Activated T-helper 1 cell treated with Interleukin-2 at 50 U/mL for 16 hours (primary cell): ENCODE measurements at places on chromosomes 1 and 21.

GRCh38 chr1:198465201-198466144, 75.0 kb downstream of the ATP6V1G3 start:
- no peak for DNase-seq

- no peak for DNase-seq
These were observed 170.7 kb downstream of the PSMG1 start for GRCh38 chr21:39012326-39013230.

DNA sequence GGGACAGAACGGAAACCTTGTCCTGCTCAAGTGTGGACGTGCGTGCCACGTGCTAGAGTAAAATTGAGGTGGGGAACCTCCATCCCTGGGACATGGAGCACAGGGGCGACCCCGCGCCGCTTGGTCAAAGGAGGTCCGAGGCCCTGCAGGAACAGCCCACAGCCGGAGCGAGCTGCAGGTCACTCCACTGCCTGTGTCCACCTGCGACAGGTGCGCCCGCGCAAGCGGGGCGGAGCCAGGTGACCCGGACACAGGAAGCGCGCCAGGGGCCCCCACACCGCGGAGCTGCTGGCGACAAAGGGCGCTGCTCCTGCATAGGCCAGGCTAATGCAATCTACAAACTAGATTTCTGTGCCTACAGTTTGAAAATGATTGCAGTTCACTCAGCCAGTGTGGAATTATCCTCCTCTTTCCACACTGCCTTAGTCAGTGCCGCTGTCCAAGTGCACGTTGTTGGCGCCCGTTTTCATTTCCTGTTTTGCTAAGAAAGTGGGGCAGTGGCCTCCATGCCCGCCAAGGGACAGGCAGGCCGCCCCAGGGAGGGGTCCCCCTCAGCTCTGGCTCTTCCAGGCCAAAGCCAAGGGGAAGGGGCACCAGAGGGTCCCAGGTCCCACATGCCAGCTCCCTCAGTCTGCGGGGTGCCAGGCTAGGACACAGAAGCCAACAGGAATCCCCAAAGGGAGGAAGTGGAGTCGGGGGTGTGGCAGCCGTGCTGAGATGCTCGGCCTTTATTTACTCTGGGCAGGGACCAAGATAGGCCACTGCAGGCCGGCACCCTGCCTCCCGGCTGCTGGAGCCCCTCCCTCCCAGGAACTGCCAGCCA, 4.3 kb upstream of the NADK start:
- DNase-seq = no peak

GRCh38 chr21:24759348-24760075, 847.8 kb downstream of the MRPL39 start:
- DNase-seq = no peak

GRCh38 chr21:34968414-34969333, 80.4 kb downstream of the RUNX1 start:
- DNase-seq = no peak

- DNase-seq = no peak
These were observed 30.6 kb downstream of the WLS start for GRCh38 chr1:68201546-68202238.

DNA sequence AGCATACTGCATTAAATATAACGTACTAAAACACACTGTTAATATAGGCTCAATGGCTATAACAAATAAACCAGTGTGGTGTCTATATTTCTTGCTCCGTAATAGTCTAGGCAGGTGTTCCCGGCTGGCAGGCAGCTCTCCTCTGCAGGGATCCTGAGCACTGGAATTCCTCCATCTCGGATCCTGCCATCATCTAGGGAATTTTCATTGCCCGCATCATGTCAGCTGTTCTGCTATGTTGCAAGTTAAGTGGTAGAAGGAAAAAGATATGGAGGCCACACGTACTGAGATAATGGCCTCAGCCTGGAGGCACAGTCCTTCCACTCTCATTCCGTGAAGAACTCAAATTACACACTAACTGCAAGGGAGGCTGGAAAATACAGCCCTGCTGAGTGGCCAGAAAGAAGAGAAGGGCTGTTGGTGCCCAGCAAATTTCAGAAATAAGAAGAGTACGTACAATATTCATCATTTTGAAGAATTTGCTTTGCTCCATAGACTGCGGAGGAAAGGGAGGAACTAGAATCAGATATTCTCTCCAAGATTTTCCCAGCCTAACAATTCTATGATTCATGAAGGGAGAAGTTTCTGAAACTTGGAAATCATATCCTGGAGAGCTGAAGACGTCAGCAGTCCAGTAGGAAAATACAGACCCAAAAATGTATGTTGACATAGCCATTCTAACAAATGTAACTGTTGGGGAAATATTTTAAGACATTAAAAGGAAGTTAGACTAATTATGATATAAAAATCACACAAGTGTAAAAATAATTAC, 263.3 kb downstream of the MRPL39 start:
- DNase-seq = no peak

DNA sequence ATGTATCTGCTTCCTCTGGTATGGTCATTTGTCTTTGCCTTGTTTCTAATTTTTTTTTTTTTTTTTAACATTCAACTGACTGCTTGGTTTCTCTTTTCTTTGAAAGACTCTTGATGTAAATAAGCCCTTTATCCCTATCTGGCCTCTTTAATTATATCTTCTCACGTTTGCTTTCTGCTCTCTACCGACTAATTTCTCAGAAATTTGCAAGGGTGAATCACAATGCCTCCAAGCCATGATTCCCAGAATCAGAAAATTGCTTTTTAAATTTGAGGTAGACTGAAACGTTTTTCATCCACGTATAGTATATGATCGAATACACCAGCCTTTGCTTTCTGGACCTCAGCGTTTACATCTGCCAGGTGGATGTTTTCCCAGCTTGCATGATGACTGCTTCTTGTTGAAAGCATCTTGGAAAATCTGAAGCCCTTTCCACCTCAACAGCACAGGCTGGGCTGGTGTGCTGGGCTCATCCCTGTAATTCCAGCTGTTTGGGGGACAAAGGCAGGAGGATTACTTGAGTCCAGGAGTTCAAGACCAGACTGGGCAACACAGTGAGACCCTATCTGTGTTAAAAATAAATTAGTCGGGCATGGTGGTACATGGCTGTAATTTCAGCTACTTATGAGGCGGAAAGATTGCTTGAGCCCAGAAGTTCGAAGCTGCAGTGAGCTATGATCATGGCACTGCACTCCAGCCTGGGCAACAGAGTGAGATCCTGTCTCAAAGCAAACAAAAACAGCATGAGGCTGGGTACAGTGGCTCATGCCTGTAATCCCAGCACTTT, 35.0 kb upstream of the GPR137B start:
- DNase-seq = no peak

- DNase-seq = no peak
These were observed 676 bp downstream of the MORC3 start for GRCh38 chr21:36320421-36321324.

DNA sequence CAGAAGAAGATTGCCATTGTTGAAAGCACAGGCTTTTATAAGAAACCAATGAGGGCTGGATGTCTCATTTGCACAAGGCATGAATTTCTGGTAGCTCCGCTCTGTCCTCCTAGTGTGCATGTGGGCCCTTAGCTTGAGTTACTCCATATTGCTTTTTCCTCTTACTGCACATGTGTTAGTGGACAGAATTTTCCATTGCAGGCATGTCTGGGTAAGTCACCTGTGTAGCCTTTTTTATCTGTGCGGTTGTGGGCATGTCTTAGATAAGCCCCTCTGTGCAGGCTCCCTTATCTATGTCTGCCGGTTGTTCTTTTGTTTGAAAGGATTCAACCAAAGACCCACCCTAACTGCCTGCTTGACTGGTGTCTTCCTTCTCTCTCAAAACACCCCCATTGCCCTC, 7.2 kb upstream of the CLCA1 start:
- DNase-seq = no peak

- no peak for DNase-seq
These were observed 1327.9 kb downstream of the BRINP3 start for GRCh38 chr1:189149547-189150375.

DNA sequence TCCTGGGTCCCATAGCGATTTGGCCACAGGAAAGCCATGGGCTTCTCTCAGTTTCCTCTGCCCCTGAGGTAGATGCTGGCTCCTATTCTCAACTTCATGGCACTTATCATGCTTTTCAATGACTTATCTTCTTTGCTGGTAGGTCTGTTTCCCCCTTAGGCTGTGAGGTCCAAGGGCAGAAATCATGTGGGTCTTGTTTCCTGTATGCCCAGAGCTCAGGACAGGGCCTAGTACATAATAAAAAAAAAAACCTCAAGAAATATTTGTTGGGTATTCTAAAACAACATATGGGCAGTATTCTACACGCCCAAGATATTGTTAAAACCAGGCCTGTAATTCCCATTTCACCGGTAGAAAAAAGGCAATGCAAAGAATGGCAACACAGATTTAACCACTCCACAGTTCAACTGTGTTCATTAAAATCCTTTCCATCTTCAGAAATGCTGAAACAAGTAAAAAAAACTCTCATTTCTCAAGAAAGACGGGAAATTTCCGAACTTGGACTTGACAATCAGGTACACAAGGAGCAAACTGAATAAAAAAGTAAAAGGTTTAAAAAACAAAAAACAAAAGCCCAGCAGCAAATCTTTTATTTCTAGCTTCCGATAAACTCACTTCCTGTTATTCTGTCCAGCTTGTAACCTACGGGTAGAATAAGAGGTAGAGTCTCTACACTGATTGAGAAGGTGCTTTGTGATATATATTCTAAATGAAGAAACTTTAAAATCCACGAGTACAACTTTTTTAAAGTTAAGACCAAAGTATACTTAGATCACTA, 6.3 kb upstream of the TDRD10 start:
- no peak for DNase-seq

DNA sequence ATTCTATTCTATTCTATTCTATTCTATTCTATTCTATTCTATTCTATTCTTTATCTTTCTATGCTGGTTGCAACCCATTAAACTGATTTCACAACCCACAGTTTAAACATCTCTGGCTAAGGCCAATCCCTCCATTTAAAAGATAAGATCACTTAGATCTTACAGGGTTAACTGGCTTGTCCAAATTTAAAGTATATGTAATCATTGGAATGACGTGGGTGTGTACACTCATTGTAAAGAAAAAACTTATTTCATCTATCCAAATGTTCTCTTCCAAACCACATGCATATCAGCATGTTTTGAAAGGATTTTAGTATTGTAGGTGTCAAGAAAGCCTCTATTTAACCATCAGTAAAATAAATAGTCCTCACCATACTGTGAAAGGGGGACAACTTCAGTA, 299.6 kb upstream of the RUNX1 start:
- DNase-seq = no peak

DNA sequence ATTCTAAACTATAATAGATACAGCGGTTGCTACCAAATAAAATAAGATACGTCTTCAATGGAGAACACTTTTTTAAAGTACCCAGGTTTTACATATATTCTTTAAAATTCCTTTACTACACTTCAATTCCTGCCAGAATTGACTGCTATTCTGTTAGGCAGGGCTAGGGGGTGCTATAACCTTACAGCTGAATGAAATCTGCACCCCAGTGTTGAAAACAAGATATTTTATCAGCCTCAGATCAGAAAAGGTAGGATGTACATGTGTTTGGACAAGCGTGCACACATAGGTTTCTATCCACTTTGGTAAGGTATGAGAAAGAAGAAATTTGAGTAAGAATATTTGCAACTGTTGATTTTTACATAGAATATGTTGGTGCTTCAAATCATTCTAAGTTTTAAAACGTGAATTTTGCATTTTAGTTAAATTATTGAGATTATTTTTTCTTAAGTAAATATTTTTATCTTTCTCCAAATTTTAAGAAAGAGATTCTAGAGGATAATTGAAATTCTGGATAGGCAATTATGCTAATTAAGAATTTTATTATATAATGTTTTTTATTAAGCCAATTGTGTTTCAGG, 490.8 kb upstream of the ADGRL4 start:
- DNase-seq = no peak

DNA sequence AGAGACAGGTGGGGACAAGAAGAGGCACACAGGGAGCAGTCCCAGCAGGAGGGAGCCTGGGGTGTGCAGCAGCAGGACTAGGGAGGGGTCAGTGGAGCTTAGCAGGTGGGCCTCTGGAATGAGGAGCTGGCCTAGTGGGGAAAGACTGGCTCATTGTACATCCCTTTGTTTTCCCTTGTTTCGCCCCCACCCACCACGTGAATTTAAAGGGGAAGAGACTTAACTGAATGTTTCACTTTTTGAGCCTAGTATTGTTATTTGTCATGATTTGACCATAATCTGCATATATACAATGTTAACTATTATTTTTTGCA, 181.7 kb downstream of the DHRS3 start:
- no peak for DNase-seq

GRCh38 chr21:45152265-45152746, 77.9 kb downstream of the ADARB1 start:
- peak; percentile 48 for DNase-seq

DNA sequence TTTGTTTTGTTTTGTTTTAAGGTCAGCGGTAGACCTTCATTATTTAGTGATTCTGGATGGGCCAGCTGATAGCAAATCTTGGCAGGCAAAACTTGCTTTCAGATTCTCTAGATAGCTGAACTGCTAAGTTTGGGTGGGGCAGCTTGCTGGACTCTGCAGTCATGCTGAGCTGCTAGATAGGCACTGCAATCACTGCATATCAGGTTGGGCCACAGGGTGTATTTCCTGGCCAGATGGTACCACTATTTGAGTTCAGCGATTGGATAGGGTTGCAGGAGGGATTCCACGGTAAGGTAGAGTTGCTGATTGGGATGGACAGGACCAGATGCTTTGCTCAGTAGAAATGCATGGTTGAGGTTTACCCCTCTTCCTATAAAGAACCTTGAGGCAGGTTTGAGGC, 579.3 kb upstream of the ADGRL4 start:
- DNase-seq = no peak

GRCh38 chr1:248755517-248755916, at the start of gene LYPD8:
TSS of gene LYPD8 (minus strand) at chr1:248755759. CDS start at chr1:248751081, 4,678 bp downstream.
- DNase-seq = no peak

- no peak for DNase-seq
These were observed 33.0 kb upstream of the TARDBP start for GRCh38 chr1:10979483-10979920.

GRCh38 chr1:206698011-206698410, 13.3 kb downstream of the MAPKAPK2 start:
- no peak for DNase-seq

GRCh38 chr1:66282891-66283621, 250.9 kb upstream of the SGIP1 start:
- no peak for DNase-seq

DNA sequence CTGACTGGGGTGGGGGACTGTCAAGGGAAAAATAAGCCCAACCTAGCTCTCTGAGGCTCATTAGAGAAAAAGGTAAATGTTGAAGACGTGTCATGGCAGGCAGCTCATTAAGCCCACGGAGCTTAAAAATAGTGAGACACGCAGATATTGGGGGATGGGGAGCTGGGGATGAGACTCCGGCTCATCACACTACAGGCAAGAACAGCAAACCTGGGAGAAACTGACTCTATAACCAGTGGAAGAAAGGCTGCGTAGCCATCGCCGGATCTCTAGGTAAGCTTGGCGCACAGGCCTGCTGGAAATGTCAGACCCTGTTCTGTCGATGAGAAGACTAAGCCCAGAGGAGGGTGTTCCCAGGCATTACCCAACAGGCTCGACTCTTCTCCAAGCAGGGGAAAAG, 78.0 kb downstream of the SYT2 start:
- no peak for DNase-seq

GRCh38 chr1:77756052-77756754, 3.4 kb downstream of the USP33 start:
- DNase-seq = no peak
